T1000 (cell line): ENCODE measurements at places on chromosomes 2 and 18.

- no peak for DNase-seq
These were observed 2.1 kb downstream of the PHOSPHO2 start for GRCh38 chr2:169696381-169696780.

DNA sequence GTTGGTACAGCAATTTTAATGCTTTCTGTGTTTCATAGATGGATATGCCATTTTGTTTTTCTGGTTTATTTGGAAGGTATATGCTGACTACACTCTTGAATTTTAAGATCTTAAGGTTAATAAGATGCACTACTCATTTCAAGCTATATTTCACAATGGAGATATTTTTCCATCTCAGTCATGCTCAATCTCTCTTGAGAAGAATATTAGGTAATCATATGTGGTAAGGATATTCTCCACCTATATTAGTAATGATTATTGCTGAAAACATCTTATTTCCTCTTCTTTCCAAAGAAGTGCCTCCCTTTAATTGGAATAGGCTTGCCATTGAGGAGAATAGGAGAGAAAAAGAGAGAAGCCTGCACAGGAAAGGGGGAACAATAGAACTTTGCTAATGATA lies 40.1 kb downstream of the EPB41L3 start:
- no peak for DNase-seq

GRCh38 chr2:104923665-104924064 lies 69.8 kb downstream of the POU3F3 start:
- no peak for DNase-seq

GRCh38 chr2:181431674-181432073 lies 25.5 kb upstream of the ITGA4 start:
- DNase-seq: no peak

GRCh38 chr2:46434851-46435273 lies 44.5 kb upstream of the TMEM247 start:
- no peak for DNase-seq

GRCh38 chr18:40692871-40693270 lies 1262.2 kb upstream of the PIK3C3 start:
- DNase-seq: no peak

GRCh38 chr2:107747964-107748583 lies 78.6 kb upstream of the RGPD4 start:
- no peak for DNase-seq

GRCh38 chr2:66481100-66481549 lies 46.2 kb downstream of the MEIS1 start:
- peak; percentile 1 for DNase-seq

DNA sequence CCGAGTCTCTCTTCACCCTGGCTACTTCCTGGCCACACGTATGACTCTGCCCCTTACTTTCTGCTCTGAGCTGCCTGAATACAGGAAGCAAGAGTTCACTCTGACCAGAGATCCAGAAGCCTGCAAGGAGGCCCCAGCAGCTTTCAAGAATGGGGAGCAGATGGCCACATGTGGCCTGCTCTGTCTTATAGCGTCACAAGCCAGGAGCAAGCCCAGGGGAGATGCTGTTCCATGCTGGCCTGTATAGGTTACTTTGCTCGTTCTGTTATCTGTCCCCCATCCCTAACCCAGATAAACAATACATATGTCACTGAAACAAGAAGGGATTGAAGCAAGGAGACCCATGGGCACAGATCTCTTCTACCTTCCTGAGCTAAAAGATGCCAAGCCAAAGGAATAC lies 4.3 kb downstream of the PNKD start:
- DNase-seq: no peak

DNA sequence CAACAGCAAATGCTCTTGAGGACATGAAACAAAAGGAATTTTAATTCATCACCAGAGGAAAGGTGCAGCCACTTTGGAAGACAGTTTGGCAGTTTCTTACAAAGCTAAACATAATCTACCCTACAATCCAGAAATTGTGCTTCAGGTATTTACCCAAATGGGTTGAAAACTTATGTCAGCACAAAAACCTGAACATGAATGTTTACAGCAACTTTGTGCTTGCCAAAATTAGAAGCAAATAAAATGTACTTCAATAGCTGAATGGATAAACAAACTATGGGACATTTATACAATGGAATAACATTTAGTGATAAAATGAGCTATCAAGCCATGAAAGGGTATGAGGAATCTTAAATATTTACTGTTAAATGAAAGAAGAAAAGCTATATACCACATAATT lies 6.9 kb upstream of the MAP2 start:
- no peak for DNase-seq

- no peak for DNase-seq
These were observed 246.8 kb upstream of the TNP1 start for GRCh38 chr2:217106650-217107014.

DNA sequence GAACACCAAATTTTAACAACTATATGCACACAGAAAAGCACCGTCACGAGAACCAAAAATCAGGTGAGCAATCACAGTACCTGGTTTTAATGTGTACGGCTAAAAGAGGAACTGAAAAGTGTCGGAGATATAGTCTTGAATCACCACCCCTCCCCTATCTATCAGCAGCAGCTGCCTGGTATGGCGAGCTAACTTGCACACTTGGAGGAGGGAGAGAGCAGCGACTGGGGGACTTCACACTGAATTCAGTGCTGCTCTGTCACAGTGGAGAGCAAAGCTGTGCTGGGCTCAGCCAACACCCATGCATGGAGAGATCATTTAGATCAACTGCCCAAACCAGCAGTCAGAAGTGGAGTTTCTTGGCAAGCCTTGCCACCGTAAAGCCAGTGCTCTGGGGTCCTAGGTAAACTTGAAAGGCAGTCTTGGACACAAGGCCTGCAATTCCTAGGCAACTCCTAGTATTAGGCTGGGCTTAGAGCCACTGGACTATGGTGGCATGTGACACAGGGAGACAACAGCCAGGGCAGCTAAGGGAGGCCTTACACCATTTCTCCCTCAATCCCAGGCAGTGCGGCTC lies 89.2 kb upstream of the CD226 start:
- DNase-seq: no peak

DNA sequence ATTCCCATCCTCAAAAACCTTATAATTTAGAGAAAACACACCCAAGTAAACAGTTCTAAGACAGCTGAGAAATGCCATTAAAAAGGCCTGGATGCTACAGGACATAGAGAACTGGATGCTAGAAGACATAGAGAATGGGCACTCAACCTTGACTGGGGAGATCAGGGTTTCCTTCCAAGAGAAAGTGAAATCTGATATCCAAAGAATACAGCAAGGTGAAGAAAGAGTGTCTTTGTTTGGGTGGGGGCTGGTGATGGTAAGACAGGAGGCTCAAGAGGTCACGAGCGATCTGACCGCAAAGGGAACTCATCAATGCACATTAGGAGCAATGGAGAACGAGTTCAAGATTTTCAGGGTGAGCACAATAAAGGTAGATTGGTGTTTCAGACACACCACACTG lies 31.6 kb downstream of the EPB41L3 start:
- no peak for DNase-seq

GRCh38 chr2:98028101-98028561 lies 32.4 kb upstream of the TMEM131 start:
- no peak for DNase-seq

DNA sequence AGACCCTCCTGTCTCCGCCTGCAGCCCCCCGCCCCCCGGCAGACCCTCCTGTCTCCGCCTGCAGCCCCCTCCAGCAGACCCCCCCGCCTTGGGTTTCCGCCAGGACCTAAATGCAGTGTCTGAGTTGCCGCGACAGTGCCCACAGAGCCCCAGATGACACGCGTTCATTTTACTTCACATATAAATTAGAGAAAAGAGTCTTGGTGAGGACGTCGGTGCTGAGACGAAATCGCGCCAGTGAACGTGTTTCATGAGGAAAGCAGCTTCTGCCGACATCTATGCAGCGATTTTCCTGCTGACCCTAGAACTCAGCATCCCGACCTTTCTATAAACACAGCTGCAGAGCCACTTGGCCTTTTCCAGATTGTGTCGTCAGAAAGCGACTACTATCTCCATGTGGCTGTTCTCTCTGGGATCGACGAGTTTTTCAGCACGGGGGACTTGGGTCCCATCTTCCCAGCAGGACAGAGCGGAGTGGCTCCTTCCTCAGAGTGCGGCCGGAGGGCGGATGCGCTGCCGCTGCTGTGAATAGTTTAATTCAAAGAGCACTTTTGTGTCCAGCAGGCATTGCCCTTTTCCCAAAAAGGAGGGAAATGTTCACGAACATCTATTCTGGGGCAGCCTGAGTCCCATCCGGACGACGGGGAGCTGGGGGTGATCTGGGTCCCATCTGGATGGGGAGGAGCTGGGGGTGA lies 136.7 kb downstream of the NFATC1 start:
- no peak for DNase-seq

DNA sequence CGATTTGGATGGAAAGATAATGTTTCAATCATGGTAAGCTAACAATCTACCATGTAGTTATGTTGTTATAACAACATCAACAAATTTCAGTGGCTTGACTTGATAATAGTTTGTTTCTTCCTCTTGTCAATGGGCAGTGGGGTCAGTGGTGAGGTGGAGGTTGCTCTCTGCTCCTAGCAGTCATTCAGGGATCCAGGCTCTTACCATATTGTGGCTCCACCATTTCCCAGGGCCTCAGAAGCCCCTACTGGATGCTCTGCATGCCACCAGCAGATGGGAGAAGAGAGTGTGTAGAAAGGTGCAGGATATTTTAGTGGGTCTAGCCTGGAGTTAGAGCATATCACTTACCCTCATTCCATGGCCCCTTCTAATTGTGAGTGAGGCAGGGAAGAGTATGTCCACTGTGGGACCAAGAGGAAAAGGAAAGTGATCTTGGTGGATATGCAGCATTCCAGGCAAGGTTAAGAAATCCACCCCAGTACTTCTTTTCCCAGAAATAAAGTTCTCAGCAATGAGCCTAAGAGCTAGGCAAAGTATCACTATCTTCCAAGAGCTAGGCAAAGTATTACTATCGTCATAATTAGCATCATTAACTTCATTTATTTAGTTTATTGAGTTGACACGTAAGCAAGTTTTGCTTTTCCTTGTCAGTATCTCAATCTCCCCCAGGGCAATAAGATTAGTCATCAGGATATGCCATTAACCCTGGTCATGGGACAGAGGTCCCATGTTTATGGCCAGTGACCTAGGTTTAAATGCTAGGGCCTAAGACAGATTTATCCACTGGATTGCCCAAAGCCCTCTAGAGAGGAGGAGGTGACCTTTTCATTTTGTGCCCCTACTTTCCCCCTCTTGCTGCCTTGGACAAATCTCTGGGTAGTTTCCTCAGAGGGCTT lies 4.2 kb upstream of the IWS1 start:
- peak; percentile 19 for DNase-seq

DNA sequence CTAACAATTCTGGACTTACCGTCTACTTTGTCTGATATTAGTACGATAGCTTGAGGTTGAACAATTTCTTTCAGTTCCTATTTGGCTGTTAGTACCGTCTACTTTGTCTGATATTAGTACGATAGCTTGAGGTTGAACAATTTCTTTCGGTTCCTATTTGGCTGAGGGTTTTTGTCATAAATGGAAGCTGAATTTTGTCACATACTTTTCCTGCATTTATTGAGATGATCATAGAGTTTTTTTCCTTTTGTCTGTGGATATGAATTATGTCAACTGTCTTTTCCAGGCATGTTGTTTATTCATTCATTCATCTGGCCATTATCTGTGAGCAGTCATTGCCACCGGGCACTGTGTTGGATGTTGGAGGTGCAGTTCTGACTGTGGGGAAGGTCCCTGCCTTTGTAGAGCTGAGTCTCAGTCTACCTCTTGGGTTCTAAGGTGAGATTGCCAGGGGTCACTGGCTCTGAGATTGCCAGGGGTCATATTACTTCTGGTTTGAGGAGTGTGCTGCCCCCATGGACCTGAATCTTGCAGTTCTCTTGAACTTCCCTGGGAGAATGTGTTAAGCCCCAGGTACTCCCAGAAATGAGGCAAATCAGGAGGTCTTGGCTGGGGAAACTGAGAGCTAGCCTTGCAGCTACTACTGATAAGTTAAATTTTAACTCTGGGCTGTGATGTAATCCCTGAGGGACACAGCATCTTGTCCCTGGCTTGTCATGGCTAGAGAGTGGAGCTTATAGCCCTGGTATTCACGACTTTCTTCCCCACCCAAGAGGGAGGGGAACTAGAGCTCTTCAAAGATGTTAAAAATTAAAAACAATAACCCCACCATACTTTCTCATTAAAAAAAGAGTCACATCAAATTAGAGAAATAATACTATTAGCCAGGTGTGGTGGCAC lies 89.1 kb upstream of the MBOAT2 start:
- DNase-seq: no peak

DNA sequence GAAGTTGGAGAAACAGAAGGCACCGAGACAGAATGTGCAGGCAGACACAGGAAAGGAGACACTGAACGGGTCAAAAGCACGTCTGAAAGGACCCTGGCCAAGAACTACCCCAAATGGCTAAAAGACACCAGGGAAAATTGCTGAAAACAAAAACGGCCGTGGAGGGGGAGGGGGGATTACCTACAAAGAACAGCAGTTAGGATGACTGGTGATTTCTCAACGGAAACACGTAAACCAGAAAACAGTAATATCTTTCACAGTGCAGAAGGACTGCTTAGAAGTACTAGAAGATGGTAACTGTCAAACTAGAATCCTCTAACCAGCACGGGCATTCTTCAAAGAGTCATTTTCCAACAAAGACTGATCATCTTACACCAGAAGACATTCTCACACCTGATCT lies 142.6 kb downstream of the HDAC4 start:
- DNase-seq: no peak

GRCh38 chr2:221142341-221142740 lies 429.8 kb downstream of the EPHA4 start:
- DNase-seq: no peak

DNA sequence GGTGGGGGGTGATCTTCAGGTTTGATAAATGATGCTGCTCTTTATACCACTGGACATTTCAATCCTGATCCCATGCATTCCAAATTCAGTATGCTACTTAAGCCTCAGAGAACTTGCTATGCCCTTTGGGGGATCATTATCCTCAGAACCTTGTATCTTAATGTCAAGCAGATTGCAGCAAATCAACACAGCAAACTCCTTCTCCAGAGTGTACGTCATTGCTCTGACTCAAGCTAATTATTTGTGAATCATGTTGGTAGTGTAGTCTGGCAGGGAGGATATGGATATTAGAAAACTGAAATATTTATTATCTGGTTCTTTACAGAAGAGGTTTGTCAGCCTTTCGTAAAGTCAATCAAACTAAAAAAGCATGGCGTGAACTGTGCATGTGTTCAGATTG lies 562.5 kb upstream of the FAM98A start:
- DNase-seq: no peak

DNA sequence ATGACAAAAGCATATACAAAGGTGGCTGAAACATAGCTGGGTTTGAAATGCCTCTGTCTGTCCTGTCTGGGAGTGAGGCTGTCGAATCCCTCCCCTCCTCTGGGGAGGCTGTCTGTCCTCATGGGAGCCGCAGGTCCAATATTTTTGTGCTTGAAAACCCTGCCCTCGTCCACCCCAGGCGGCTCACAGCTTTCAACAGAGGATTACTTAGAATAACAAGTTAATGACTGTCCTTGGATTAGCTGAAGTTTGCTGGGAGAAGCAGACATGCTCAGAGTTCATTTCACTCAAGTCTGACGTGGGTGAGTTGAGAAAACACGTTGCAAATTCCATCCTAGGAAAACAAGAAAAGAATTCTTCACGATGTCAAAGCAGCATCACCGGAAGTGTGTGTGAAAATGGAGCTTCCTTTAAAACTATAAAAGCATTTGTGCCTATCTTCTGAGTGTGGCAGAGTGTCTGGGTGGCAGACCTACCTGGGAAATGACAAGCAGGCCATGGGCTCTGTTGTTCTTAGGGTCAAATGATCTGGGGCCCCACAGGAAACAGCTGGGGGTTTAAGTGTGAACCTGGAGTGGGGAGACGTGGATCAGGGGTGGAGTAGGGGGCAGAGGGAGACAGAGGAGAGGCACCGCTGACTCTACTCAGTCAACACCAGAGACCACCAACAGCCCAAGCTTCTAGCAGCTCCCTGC lies 77.1 kb downstream of the DDX1 start:
- DNase-seq: no peak
